ENCODE measurements at places on chromosomes 7 and 10.

GRCh38 chr10:124744102-124745050, at the start of gene FAM53B:
TSS of gene FAM53B (minus strand) at chr10:124744378. CDS start at chr10:124706713, 37,665 bp downstream.
- DNase-seq: peak; percentile 90

- DNase-seq: no peak
These were observed 132.3 kb upstream of the ANK3 start for GRCh38 chr10:60521974-60522405.

DNA sequence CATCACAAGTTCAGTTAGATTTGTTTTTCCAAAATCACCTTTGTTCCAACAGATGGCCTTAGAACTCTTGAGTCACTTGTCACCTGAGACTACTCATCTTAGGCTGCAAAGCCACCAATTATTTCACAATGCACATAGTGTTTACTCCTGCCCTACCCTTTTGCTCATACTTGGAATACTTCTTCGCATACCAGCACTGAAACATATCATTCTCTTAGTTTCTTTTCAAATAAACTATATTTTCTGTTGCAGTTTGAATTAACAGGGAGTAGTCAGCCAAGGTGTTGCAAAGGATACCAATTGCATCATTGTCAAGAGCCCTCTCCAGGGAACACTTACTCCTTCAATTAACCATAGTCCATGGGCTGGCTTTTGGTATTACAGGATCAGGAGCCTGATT, 71.0 kb downstream of the CASD1 start:
- no peak for DNase-seq

- DNase-seq: no peak
These were observed 5.1 kb upstream of the MRPS17 start for GRCh38 chr7:55946545-55946944.
